Aorta (tissue), 5 donors: ENCODE measurements at places on chromosomes 4 and X. TPM values are rescaled to one million over a fixed set of nuclear protein-coding genes. Genes with fewer than 3 reads are reported as not detected.

DNA sequence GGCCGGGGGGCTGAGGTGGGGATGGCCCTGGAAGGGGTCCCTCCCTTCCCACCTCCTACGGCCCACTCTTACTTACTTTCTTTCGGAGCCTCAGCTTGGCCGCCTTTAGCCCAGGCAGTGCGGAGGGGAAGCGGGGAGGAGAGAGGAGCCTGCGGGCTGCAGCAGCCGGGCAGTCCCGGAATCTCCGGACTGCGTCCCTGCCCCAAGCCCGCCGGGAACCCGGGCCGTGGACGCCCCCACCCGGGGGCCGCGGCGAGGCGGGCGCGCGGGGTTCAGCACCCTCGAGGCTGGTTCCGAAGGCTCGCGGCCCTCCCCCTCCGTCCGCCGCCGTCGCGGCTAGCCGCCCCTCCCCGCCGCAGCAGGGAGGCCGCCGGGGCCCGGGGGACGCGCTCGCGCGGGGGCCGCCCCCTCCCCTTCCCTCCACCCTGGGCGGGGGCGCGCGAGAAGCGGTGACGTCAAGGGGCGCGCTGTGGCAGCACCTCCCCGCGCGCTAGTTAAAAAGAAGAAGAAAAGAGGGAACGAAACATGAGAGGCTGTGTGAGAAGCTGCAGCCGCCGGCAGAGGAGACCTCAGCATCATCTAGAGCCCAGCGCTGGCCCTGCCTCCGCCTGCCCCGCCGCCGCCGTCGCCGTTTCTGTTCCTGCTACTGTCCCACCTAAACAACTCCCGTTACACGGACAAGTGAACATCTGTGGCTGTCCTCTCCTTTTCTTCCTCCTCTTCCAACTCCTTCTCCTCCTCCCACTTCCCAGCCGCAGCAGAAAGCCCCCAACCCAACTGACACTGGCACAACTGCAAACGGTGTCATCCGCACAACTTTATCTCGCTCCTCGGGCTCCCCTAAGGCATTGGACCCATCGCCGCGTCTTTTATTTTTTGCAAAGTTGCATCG, at the start of gene HHIP:
Gene HHIP, plus strand, starts transcription at position 526 of the 892 bp plus-strand sequence. CDS start 520 bp downstream, outside the sequence.
- peak; percentile 82 for DNase-seq

DNA sequence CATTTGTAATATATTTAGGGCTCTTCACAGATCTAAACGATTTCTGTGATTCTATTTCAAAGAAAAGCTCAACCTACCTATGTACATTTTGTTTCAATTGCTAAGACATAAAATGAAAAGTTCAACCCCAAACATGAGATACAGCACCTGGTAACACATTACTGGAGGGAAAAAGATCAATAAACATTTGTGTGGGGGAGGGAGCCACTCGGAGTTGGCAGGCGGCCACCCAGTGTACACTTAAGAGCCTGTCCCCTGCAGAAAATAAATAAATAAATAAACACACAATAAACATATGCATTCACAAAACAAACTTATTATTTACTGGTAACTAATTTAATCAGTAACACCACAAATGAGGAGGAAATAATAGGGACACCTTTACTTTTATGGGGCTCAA, 19.3 kb downstream of the PRSS48 start:
- DNase-seq: no peak

- DNase-seq: peak; percentile 21
Observed at GRCh38 chrX:47321823-47322371, 48.5 kb upstream of the ZNF157 start.

DNA sequence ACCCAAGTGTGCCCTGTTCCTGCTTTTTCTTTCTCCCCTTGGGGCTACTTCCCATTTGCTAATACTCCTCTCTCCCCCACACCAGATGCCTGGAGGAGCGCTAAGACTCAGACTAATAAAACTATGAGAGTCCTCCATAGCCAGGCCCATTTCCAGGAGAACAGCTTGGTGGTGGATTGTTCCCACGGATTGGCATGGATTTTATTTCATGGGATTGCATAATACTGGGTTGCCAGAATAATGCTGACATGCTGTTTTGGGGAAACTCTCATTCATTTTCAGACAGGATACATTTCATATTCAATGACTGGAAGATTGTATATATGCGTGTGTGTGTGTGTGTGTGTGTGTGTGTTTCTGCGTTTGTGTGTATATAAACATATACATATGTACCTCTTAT, 447.5 kb upstream of the PITX2 start:
- DNase-seq: no peak

DNA sequence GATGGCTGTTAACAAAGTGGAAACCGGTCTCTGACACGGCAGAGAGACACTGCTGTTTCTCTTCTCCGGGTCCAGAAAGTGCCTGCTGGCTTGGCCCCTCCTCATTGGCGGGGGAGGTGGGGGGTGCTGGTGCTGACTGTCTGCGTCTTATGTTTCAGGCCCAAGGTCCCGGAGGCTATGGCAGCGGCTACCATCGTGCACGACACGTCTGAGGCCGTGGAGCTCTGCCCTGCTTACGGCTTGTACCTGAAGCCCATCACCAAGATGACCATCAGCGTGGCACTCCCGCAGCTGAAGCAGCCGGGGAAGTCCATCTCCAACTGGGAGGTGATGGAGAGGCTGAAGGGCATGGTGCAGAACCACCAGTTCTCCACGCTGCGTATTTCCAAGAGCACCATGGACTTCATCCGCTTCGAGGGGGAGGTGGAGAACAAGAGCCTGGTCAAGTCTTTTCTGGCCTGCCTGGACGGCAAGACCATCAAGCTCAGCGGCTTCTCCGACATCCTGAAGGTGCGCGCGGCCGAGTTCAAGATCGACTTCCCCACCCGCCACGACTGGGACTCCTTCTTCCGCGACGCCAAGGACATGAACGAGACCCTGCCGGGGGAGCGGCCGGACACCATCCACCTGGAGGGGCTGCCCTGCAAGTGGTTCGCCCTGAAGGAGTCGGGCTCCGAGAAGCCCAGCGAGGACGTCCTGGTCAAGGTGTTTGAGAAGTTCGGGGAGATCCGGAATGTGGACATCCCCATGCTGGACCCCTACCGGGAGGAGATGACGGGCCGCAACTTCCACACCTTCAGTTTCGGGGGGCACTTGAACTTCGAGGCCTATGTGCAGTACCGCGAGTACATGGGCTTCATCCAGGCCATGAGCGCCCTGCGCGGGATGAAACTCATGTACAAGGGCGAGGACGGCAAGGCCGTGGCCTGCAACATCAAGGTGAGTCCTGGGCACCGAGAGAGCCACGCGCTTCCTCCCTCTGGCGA, 2.2 kb downstream of the AKAP17A start:
- DNase-seq: peak; percentile 73

Gene TREX2
- not detected for polyA plus RNA-seq

- no peak for DNase-seq
Observed at GRCh38 chr4:40322811-40323210, 12.3 kb upstream of the CHRNA9 start.

DNA sequence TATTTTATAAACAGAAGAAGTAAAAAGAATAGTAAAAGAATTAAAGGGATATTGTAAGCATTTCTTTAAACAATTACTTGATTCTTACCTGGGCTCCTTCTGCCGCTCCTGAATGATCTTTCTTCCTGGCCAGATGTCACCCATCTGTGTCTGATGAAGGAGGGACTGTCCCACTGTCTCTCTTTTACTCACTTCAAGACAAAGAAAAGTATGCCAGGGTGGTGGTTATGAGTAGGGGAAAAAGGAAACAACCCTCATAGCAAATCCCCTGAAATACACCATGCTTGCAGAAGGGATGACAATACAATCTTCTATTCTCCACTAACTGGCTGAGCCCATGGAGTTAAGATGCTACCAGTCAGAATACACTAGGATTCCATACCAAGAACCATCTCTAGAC, 31.1 kb downstream of the SYTL4 start:
- DNase-seq: no peak

DNA sequence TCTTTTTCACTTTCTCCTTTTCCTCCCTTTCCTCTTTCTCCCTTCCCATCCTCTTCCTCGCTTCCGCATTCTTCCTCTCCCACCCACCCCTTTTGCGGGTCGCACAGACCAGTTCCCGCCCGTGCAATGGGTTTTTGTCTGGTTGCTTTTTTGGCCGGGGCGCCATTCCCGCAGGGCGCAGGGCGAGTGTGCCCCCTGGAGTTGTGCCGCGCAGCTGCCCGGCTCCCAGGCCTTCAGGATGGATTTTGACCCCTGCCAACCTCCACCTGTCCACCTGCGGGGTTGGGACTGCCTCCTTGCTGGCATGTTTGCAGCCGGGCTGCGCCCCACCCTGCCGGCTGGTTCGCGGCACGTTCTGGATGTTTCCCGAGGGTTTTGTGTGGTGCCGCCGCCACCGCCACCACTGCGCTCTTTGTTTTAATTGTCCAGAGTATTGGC, 578 bp upstream of the SEL1L3 start:
- DNase-seq: peak; percentile 78

Gene RTL3
- polyA plus RNA-seq: 0.38 TPM

Gene RAB9A
- 21.7 TPM for polyA plus RNA-seq

GRCh38 chr4:68396756-68397155, 46.9 kb upstream of the YTHDC1 start:
- DNase-seq: no peak

GRCh38 chr4:80360084-80360483, 24.6 kb downstream of the CFAP299 start:
- no peak for DNase-seq

DNA sequence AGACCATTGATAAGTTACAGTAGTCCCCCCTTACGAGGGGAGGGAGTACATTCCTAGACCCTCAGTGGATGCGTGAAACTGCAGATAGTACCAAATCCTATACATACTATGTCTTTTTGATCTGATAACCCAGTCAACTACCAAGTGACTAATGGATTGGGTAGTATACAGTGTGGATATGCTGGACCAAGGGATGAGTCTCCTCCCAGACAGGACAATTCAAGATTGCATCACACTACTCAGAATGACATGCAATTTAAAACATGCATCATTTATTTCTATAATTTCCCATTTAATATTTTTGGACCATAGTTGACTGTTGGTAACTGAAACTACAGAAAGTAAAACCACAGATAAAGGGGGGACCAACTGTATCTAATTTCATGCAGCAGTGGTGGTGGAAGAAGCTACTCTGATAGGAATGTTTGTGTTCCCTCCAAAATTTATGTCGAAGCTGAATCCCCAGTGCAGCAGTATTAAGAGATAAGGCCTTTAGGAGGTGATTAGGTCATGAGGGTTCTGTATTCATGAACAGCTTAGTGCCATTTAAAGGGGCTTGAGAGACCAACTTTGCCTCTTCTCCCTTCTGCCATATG, 11.9 kb downstream of the HADH start:
- no peak for DNase-seq

GRCh38 chr4:110198049-110198434, 373 bp downstream of the ELOVL6 start:
- DNase-seq: no peak

DNA sequence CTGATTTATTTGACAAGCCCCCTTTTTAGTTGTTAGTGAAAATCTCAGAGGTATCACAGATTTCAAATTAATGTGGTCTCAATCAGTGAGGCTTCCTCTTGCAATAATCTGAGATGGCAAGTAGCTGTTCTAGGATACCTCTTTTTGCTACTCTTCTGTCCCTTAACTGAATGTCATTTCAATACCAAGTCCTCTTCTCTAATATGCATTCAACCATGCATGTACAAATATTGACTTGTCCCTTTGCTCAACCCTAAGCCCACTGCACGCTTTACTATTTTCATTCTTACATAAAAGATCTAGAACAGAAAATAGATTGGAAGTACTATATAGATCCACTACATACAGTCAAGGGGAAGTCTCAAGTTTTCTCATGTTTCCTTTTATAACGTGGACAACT, 164.2 kb downstream of the CBR4 start:
- no peak for DNase-seq

- no peak for DNase-seq
Observed at GRCh38 chr4:108574402-108574801, 46.0 kb upstream of the RPL34 start.

GRCh38 chr4:104418286-104418685, 76.4 kb downstream of the CXXC4 start:
- DNase-seq: no peak

DNA sequence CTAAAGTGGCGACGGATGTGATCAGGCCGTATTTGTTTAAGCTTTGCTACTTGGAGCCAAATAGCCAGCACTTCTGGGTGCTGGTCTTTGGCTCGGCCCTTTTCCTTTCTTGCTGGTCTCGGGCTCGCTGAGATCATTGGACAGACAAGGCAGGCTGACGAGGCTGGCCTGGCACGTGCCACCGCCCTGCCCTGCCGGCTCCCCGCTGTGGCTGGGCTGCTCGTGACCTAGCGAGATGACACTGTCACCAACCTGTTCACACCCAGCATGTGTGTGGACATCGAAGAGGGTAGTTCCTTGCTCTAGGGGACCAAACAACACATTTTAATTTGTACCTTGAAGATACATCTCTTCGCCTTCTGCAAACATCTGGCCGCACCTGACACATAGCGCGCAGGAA, 98.0 kb downstream of the ABLIM2 start:
- DNase-seq: no peak

Gene GLRB
- polyA plus RNA-seq: 6.5 TPM

Gene PNCK
- polyA plus RNA-seq: not detected

DNA sequence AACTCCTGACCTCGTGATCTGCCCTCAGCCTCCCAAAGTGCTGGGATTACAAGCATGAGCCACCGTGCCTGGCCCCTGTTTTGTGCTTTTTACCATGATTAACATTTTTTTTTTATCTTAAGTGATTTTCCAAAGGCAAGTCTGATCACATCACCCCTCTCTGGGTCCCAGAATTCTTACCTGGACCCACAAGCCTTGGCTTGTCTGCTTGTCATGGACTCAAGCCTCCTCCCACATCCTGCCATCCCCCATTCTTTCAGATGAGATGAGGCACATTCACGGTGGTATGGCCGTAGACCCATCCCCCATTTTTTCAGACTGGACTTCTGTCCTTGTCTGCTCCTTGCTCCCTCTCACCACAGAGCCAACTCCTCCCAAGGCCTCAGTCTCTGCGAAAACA, 55.3 kb downstream of the APLN start:
- no peak for DNase-seq

- DNase-seq: no peak
Observed at GRCh38 chrX:35842674-35843073, 44.5 kb downstream of the MAGEB16 start.

DNA sequence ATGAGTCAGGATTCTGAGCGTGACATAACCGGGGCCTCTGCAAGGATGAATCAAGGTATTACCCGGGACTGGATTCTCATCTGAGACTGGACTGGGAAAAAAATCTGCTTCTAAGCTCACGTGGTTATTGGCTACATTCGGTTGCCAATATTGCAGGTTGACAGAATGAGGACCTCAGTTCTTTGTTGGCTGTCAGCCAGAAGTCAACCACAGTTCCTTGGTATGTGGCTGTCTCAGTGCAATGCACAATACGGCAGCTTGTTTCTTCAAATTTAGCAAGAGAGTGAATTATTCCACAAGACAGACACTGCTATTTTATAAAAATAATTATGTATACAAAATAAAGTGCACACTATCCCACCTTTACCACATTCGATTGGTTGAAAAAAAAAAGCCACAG, 424.2 kb downstream of the KLHL4 start:
- no peak for DNase-seq

GRCh38 chr4:1087371-1087770, 26.0 kb downstream of the RNF212 start:
- DNase-seq: no peak

GRCh38 chr4:151908734-151909497, 148.1 kb upstream of the GATB start:
- no peak for DNase-seq
